Camera-type eye (tissue), 1 donor: ENCODE measurements at places on chromosomes 5 and 9. TPM values are rescaled to one million over a fixed set of nuclear protein-coding genes. Genes with fewer than 3 reads are reported as not detected.

TXNDC8 gene
- not detected for total RNA-seq

THBS4 gene
- 217 TPM for total RNA-seq

GFI1B gene
- 1.4 TPM for total RNA-seq

PTGDS gene
- 230 TPM for total RNA-seq

SH2D3C gene
- total RNA-seq: 10.7 TPM

SCGB3A1 gene
- 2.2 TPM for total RNA-seq

IL5 gene
- total RNA-seq: not detected

NPR3 gene
- total RNA-seq: 23.7 TPM

SLC4A9 gene
- total RNA-seq: not detected

DRD1 gene
- total RNA-seq: 6.8 TPM

FOXD4 gene
- 0.82 TPM for total RNA-seq

TAF11L5 gene
- not detected for total RNA-seq

SLC6A19 gene
- total RNA-seq: 0.27 TPM

SPATA31C1 gene
- not detected for total RNA-seq

BAG1 gene
- 104 TPM for total RNA-seq

DMGDH gene
- total RNA-seq: 3.5 TPM

NPR2 gene
- total RNA-seq: 30.7 TPM

STPG3 gene
- not detected for total RNA-seq

SLC25A2 gene
- not detected for total RNA-seq

RASGRF2 gene
- 55.9 TPM for total RNA-seq

KIAA0825 gene
- 37.7 TPM for total RNA-seq

AGXT2 gene
- not detected for total RNA-seq

FBP2 gene
- total RNA-seq: 1.0 TPM

HCN1 gene
- total RNA-seq: 31.2 TPM

FLT4 gene
- total RNA-seq: 15.1 TPM

NIPAL4 gene
- total RNA-seq: not detected

MAP1B gene
- 748 TPM for total RNA-seq

MORN5 gene
- 1.4 TPM for total RNA-seq

LCN10 gene
- 1.4 TPM for total RNA-seq

PCDHB6 gene
- 2.0 TPM for total RNA-seq

TAS2R1 gene
- total RNA-seq: not detected

SELENOP gene
- total RNA-seq: 304 TPM

ALDH1A1 gene
- total RNA-seq: 131 TPM

ARHGEF28 gene
- 30.0 TPM for total RNA-seq

CDC42SE2 gene
- 49.6 TPM for total RNA-seq

TIMD4 gene
- total RNA-seq: not detected

PCDHB4 gene
- total RNA-seq: 4.5 TPM

TLE1 gene
- 54.0 TPM for total RNA-seq

APC gene
- total RNA-seq: 209 TPM

AHRR gene
- 11.5 TPM for total RNA-seq

ARL14EPL gene
- not detected for total RNA-seq
